Fibroblast of villous mesenchyme (primary cell): ENCODE measurements at places on chromosomes 3 and 15. TPM values are rescaled to one million over a fixed set of nuclear protein-coding genes. Genes with fewer than 3 reads are reported as not detected.

ARF4 gene
- total RNA-seq, result 365 and 531 TPM in 2 replicates

TGM5 gene
- total RNA-seq, result not detected in 2 replicates

RASGRP1 gene
- 5.2 and 9.5 TPM in 2 replicates for total RNA-seq

OR4F15 gene
- under 0.01 TPM in 1 of 2 replicates, not detected in the other for total RNA-seq

GRCh38 chr3:154235330-154235729 is 89.0 kb downstream of the DHX36 start:
- no peak for DNase-seq

DNA sequence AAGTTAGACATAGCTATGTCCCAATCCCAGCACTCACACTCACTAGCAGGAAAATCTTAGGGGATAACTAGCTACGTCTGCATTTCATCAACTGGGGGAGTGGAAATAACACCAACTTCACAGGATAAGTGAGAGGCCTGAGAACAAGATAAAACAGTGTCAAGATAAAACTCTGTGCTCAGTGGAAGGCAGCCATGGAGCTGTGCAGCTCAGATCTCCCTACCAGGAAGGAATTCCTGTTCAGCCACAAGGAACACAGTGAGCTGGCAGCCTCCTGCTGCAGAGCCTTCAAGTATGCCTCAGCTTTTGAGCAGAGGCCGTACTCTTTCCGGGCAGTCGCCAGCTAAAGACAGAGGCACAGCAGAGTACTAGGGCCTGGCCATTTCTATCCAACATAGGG is 115.8 kb upstream of the TOPAZ1 start:
- DNase-seq, result peak; percentile 42

GRCh38 chr3:43019006-43019809 is 40.1 kb downstream of the GASK1A start:
- no peak for DNase-seq

GRCh38 chr3:115513416-115513800 is 109.9 kb upstream of the GAP43 start:
- DNase-seq, result peak; percentile 10

- no peak for DNase-seq
These were observed 39.2 kb downstream of the TMEM158 start for GRCh38 chr3:45186871-45187270.

DNA sequence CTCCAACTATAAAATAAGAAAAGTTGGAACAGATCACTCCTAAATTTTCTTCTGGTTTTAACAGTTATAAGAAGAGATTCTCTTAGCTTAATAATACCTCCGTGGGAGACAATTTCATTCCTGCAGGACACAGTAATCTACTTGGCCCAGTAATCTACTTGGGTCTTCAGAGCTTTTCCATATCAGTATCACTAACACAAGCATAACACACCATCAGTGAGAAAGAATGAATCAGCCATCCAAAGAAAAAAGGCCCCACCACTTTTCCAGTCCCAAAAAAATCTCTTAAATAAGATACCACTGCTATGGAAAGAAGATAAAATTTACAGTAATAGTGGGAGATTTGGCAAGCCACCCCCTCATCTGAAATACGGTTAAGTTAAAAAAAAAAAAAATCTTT is 20.2 kb downstream of the SIN3A start:
- no peak for DNase-seq

DNA sequence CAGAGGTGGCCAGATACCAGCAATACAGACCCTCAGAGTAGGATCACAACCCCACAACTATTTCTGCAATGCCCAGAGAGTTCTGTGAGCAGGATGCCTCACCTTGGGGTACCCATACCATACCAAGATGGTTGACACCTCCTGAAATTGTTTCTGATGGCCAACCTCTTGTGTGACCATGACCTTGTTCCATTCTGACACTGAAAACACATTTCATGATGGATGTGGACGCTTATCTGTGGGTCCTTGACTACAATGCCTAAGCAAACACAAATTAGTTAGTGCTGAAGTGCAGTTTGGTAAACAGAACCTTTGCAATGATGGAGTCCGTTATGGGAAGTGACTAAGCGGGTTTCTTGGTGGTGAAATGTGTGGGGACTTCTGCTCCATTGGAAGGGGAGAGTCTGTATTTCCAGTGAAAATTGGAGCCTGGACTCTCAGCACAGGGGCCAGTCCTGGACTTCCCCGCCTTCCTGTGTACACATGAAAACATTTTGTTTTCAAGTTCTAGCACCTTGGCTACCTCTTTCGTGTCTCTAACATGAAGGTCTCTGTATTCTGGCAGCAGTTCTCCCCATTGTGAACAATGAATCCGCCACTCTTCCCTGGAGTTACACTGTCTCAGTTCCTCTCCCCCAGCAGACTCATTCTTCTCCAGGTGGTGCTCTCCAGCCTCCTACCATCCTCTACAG is 106.2 kb downstream of the XXYLT1 start:
- DNase-seq, result no peak

DNA sequence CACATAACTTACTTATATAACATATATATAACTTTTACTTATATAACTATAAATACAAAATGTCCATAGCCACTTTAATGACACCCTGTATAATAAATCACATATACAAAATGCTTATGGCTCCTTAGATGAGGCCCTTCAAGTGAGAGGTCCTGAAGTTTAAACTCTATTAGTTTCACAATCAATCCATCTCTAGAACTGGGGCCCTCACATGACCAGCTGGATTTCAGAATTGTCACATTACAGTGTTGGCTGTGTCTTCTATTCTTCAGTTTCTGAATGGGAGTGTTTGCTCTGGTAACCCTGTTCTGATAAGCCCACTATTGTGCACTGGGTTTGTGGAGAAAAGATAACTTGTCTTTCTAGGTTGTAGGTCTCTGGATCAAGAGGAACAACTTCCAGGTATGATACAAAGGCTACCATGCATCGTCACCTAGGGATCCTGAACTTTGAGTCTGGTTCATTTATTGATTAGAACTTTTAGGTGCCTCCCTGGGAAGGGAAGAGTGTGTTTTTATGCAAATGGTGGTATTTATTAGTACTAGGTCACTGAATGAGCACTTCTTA is 107.9 kb downstream of the DNAH12 start:
- no peak for DNase-seq

DNA sequence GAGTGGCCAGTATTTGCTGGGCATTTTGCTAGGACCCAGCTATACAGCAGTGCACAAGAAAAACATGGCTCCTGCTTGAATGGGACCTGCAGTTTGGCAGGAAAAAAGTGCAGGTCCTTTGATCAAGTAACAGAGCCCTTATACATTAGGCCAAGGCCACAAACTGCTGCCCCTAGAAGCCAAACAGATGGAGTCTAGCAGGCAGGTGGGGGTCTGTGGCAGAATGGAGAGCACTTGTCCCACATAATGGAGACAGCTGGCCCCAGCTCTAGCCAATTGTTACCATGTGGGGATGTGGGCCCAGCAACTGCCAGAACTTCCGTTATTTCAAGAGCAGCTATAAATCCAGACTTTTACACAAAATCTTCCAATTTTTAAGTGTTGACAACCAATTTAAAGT is 79.3 kb downstream of the SHQ1 start:
- no peak for DNase-seq

GRCh38 chr3:171829841-171830517 is 13.2 kb upstream of the TMEM212 start:
- peak; percentile 94 for DNase-seq

DNA sequence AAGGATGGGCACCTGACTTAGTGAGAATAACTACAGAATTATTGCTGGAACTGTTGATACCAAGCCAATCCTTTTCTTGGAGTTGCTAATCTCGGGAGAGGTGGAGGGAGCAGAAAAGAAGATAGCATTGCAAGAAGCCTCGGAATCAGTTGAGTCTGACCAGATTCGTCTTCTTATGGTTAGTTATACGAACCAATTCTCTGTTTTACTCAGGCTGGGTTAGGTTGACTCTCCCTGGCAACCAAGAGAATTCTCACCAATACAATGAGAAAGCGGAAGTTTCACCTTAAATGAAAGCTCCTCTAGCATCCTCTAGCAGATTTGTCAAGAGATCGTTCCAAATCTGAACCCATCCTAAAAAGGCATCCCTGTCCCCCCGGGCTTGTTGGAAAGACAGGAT is 43.5 kb upstream of the UBE2E1 start:
- DNase-seq, result no peak
